Pancreas (tissue), 10 donors: ENCODE measurements at places on chromosomes 1 and 21. TPM values are rescaled to one million over a fixed set of nuclear protein-coding genes. Genes with fewer than 3 reads are reported as not detected.

UQCRHL gene
- polyA plus RNA-seq: 1.5 TPM

ZNF644 gene
- 13.6 TPM for polyA plus RNA-seq

KCNJ9 gene
- polyA plus RNA-seq: 0.02 TPM

RXRG gene
- 1.4 TPM for polyA plus RNA-seq

SAMD11 gene
- polyA plus RNA-seq: 23.7 TPM

MCOLN2 gene
- polyA plus RNA-seq: 0.95 TPM

KISS1 gene
- 5.1 TPM for polyA plus RNA-seq

TESK2 gene
- 3.2 TPM for polyA plus RNA-seq

CYP4Z1 gene
- polyA plus RNA-seq: 0.40 TPM

DNA sequence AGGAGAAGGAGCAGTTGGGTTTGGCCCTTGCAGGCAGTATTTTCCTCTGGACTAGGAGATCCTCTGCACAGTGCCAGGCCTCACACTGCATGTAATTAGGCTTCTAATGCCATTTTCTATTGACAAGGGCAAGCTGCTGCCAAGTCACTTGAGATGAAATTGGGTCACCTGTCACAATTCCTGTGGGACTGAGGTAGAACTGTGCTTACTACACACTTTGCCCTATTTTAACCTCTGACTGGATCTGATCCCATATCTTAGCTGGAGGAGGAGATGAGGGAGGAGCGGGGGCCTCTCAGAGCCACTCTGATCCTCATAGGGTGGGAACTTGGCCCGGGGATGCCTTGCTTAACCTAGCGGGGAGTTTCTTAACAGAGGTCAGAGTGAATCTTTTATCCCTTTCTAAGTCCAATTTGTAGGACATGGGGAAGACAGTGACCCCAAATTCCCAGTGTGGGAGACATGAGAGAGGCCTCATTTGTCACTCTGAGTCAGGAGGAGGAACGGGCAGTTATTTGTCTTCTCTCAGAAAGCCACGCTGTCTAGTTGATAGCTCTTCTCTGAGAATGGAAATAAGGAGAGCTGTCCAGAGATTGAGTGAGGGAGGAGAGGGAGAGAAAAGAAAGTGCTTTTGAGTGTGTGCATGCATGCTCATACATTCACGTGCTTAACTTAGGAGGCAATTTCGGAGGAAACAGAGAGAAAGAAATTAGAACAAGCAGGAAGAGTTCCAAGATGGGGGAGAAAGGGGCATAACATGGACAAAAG is 121.3 kb downstream of the CACNA1E start:
- no peak for DNase-seq

DNA sequence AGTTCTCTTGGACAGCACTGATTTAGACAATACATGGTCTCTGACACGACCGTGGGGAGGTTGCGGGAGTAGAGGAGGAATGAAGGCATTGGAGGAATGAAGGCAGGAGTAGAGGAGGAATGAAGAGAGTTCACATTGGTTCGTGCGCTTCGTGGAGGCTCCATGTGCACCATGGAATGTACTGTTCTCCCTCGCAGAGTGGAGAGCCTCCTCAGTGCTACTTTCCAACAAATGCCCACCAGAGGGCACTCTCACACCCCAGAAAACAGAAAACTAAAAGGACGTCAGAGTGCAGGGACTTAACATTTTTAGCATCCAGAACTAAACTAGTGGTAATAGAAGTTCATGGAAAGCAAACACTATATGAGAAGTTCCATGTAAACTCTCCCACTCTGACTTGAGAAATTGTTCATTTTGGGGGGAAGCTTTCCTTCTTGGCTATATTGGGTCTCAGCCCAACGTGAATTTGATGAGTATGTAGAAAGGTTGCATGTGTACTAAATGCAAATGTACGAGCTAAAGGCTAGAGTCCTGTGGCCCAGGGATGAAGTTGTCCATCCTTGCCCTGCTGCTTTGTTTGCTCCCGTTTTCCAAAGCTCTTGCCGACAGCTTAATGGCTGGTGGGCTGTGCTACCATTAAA is 211.6 kb downstream of the LMX1A start:
- DNase-seq: peak; percentile 60

DNA sequence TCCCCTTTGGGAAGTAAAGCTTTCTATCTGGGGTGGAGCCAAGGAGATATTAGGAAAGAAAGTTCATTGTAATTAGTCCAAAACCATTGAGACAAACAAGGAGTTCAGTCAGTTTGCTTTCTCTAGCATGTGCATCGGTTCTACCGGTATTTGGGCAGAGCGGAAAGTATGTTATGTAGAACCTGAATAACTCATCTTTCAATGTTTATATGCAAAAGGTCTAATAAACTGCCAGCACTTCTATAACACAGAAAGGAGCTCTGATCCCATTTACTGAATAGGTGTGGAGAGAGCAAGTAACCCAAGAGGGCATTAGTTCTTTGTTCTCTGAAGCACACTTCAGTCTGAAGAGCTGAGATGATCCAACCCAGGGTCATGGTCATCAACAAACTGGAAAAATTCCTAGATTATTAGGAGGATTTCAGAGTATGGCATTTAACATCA is 3.5 kb downstream of the TGFB2 start:
- no peak for DNase-seq

DNA sequence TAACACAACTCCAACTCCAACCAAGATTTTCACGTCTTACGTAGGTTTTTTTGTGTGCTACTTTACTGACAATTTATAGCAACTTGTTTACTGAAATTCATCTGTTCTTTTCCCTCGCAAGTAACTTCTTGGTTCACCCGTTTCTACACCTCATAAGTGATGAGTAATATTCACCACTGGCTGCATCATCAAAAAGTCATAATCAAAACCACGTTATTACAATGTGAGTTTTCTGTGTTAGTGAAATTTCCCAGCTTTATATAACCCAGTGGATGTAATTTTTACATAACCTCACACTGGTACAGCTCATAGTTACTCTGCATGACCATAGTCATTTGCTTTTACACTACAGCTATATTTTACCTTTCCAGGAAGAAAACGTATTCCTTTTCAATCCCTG is 401.1 kb upstream of the LYPLAL1 start:
- no peak for DNase-seq

GRCh38 chr21:25402134-25402961 is 204.9 kb downstream of the MRPL39 start:
- DNase-seq: no peak

DNA sequence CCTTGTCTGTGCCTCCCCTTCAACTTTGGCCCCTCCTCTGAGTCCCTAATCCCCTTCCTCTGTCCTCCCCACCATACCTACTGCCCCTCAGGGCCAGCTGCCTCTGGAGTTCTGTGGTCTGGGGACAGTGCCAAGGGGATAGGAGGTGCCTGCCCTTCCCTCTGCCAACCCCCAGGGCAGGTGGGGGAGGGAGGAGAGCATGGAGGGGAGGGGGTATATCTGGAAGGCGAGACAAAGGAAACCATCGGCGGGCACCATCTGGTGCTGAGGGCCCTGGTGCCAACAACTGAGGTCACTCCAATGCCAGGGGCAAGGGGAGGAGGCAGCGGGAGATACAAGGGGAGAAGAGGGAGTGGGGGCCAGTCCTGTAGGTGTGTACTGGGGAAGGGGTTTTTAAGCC is 9.6 kb downstream of the RAB25 start:
- DNase-seq: no peak

DNA sequence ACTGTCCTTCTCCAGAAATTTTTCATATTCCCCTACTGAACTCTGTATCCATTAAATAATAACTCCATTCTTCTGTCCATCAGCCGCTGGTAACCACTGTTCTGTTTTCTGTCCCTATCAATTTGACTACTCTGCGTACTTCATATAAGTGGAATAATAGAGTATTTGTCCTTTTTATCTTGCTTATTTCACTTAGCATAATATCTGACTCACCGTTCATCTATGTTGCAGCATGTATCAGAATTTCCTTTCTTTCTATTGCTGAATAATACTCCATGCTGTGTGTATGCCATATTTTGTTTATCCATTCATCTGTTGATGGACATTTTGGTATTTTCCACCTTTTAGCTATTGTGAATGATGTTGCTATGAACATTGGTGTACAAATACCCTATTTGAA is 71.9 kb downstream of the CEP350 start:
- DNase-seq: no peak

DNA sequence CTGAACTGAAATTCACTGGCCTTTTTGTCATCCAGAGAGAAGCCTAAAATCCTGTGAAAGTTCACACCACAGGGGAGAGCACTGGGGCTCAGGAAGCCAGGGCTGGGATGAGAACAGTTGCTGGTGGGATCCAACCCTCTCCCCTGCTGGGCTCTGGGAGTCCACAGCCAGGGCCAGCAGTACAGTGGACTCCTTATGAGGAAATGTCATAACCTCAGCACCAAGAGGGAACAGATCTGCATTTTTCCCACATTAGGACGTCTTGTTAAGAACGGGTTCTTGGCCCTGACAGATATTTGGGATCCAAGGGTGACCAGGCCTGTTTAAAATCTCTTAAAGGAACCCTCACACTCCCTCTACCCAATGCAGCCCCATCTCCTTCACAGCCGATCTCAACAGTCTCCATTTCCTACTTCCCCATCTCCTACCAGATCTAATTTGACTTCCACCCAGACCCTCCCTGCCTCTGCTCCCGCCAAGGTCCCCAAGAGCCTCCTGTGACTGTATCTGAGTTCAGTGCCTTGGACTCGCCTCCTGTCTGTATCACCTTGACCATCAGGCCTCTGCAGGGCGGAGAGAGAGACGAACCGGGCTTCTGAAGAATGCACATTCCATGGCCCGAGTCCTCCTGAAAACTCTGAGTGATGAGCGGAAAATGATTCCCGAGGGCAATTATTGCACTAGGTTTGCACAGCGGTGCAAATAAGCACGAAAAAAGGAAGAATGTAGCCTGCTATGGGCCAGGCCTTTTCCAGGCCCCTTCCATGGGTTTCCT is 159.9 kb downstream of the TRABD2B start:
- DNase-seq: no peak

DNA sequence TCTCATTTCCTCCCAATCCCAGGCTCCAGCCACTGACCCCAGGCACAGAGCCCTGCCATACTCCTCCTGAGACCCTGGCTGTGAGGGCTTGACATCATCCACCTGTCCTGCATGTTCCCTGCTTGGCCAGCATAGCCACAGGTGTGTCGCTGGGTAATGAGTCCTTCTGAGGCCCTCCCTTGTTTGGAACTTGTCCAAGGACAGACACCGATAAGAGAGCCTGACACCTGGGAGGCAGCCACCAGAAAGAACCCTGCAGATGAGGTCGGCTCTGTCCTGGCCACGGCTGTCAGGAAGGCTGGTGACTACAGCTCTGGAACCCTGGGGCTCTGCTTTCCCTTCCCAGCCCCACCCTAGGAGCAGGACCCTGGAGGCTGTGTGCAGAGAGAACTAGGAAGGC is 34.6 kb downstream of the TMEM63A start:
- peak; percentile 86 for DNase-seq

- DNase-seq: peak; percentile 67
Observed at GRCh38 chr1:1203561-1204424, 2.6 kb downstream of the TNFRSF18 start.

DNA sequence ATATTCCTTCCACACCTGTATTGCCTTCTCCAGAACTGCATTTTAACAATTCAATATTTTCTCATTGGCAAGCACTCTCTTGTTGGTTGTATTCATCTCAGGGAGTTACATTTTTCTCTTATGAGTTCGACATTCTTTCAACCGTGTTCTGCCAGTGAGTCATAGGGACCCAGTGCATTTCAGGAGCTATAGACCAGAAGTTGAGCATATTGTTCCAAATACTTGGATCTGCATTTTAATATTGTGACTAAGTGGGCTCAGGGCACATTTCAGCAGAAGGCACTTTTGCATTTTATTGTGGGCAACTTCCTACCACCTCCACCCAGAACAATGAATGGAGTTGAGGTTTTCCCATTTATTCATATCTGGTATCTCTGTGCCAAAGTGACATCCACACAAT is 132.8 kb downstream of the TNFSF18 start:
- no peak for DNase-seq

DNA sequence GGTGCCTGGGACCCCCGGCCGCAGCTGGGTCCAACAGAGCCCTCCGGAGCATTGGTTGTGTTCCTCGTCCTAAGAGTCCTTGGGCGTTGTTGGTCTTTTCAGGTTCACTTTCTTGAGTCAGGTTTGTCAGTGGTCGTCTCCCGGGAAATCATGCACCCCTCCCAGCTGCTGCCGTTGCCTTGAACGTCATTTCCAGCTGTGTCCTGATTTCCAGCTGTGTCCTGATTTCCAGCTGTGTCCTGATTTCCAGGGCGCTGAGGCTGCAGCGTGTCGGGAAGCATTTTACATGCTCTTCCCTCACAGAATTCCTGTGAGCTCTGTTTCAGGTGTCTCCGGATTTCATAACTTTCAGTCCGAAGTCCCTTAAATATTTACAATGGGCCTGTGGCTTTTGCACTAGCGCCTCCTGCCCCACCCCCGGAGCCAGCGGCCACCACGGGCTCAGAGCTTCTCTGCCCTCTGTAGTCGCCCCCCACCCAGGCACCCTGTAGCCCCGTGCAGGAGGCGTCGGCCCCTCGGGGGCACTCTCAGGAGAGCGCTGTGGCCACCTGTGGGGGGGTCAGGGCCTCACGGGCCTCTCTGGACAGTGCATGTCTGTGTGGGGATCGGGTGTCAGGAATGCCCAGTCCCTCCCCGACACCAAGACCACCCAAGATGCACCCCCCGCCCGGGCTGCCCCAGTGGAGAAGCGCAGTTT is 66.7 kb downstream of the COL18A1 start:
- peak; percentile 17 for DNase-seq

DNA sequence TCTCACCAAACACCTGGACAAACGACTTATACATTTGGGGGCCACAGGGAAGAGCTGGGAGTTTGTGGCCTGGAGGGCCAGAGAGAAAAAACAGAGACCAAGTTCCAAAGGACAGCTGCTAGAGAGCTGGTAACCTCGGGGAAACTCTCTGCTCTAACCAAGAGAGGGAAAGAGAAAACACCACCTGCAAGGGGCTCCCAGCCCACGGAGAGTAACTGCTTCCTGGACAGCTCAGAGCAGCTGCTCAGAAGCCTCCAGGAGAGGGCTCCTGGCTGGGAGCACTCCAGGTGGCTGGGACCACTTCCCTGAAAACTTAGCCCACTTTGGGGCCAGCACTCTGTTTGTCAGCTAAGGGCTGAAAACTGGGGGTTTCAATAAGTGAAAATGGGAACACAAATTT is 154.8 kb upstream of the GRIK3 start:
- DNase-seq: no peak
